ENCODE measurements at places on chromosomes 7 and 10.

DNA sequence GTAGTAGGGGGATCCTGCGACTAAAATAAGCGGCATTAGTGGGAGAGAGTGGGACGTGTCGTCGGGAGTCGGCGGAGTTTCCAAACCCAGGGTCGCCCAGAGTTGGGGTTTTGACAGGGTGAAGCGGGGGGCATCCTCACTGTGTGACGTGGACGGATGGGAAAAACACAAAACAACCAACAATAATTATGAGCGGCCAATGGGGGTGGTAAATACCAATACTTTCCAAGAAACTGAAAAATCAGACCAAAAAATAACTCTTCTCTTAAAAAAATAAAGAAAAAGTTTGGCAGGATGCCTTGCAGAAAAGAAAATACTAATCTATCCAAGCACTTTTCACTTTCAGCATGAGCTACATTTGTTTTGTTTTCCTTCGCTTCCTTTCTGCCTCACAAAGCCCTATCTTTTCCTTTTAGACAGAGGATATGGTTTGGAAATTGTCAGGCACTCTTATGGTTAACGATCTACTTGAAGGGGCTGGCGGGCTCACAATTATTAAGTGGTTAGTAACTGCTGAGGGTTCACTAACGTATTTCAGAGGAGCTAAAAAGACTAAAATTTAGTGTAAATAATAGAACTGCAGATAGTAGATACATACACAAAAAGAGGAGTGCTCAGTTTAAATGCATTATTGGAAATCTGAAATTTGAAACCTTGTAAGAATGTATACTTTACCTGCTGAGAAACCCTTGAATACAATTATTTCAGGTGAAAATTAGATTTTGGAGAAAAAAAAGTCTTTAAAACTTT lies 802 bp upstream of the CDK6 start:
- DNase-seq: no peak

DNA sequence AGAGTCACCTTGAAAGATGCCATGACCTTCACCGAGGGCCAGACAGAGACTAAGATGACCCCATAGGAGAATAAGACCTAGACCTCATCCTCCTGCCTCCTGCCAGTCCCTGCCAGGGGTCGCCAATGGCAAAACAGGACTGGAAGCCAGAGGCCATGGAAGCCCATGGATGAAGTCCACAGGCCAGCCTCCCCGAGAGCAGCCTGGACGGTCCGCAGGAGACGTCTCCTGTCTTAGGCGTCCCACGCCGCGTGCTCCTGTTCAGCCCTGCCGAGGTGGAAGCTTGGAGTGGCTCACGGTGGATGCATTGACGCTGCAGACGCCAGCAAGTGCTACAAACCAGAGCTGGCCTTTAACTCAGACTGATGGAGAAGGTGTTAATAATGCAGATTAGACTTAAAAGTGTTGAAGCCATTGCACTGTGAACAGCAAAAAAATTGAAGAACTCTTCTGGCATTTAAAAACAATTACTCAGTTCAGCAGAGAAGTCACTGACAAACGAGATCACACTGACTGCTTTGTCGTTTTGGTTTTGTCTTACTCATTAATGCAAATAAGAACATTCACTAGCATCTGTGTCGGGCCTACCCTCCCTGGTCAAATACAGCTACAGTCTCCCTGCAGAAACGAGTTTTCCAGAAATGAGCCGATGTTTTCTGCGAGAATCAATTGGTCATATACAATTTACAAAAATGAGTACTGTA lies 38.1 kb upstream of the FAM20C start:
- DNase-seq: no peak

DNA sequence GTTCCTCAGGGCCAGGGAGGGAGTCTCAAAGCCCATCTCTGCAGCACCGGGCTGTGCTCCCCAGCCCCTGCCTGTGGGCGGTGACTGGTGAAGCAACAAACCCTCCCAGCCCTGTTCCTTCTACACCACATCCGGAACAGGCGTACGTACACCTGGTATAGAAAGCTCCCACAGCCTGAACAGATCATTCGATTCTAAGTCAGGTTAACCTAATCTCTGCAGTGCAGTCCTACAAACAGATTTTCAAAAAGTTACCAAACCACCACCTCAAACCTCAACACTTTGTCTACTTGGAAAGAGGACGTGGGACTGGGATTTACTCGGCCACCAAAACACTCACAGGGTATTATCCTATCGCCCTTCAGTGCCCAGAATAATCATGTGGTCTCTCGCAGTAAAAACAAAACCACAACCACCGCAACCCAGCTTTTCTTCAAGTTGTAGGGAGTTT lies 238.4 kb downstream of the DIP2C start:
- no peak for DNase-seq

DNA sequence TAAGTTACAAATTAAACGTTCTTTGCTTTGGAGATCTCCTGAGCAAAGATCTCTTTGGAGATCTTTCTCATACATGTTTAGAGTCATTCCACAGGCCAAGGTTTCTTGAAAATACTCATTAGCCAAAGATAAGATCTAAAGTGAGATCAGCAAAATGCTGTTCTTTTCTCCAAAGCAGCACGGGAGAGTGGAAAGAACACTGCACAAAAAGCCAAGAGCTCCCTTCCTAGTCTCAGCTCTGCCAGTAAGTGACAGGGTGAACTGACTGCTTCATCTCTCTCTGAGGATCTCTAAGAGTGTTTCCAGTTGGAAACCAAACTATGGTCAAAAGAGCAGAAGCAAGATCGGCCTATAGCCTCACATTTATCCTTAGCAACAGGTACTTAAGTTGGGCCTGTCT lies 168.4 kb upstream of the ASAH2 start:
- DNase-seq: no peak

- DNase-seq: no peak
Measured at GRCh38 chr10:131424053-131424452, 112.5 kb upstream of the TCERG1L start.
